Activated naive CD8-positive, alpha-beta T cell treated with anti-CD3 and anti-CD28 coated beads for 36 hours (primary cell): ENCODE measurements at places on chromosomes 11 and 22. TPM values are rescaled to one million over a fixed set of nuclear protein-coding genes. Genes with fewer than 3 reads are reported as not detected.

The GGTLC3 gene
- total RNA-seq = not detected

The SDHD gene
- 118 TPM for total RNA-seq

The MAPK8IP2 gene
- 0.21 TPM for total RNA-seq

The C11orf21 gene
- 2.5 TPM for total RNA-seq

The DERL3 gene
- 4.0 TPM for total RNA-seq

The SLC22A24 gene
- not detected for total RNA-seq

The TRIM34 gene
- 7.8 TPM for total RNA-seq

The TUBA8 gene
- total RNA-seq = 1.2 TPM

The WNT7B gene
- total RNA-seq = not detected

The FOXR1 gene
- not detected for total RNA-seq

The PKP3 gene
- total RNA-seq = not detected

The LARGE1 gene
- 0.28 TPM for total RNA-seq

The CDC42BPG gene
- total RNA-seq = 0.46 TPM

The SAA4 gene
- not detected for total RNA-seq

The PHETA2 gene
- 1.5 TPM for total RNA-seq

The OR52A1 gene
- total RNA-seq = not detected

The OR56A1 gene
- total RNA-seq = not detected

The C22orf31 gene
- not detected for total RNA-seq

The SHISAL1 gene
- not detected for total RNA-seq

The SLC15A3 gene
- 6.3 TPM for total RNA-seq

The ZNF74 gene
- 11.5 TPM for total RNA-seq

The TSPAN18 gene
- 1.2 TPM for total RNA-seq

The SLC6A5 gene
- total RNA-seq = not detected

The ISX gene
- not detected for total RNA-seq

The MS4A15 gene
- not detected for total RNA-seq
